Stimulated activated CD4-positive, alpha-beta T cell treated with anti-CD3 and anti-CD28 coated beads, Interleukin-12 subunit alpha, Interleukin-12 subunit beta, amount 100 ng/mL, for 4 hours (primary cell): ENCODE measurements at places on chromosomes 6 and 20.

GRCh38 chr20:25032478-25033264, 25.3 kb downstream of the ACSS1 start:
- DNase-seq = no peak

GRCh38 chr6:36800223-36801076, 38.8 kb downstream of the CPNE5 start:
- no peak for DNase-seq

DNA sequence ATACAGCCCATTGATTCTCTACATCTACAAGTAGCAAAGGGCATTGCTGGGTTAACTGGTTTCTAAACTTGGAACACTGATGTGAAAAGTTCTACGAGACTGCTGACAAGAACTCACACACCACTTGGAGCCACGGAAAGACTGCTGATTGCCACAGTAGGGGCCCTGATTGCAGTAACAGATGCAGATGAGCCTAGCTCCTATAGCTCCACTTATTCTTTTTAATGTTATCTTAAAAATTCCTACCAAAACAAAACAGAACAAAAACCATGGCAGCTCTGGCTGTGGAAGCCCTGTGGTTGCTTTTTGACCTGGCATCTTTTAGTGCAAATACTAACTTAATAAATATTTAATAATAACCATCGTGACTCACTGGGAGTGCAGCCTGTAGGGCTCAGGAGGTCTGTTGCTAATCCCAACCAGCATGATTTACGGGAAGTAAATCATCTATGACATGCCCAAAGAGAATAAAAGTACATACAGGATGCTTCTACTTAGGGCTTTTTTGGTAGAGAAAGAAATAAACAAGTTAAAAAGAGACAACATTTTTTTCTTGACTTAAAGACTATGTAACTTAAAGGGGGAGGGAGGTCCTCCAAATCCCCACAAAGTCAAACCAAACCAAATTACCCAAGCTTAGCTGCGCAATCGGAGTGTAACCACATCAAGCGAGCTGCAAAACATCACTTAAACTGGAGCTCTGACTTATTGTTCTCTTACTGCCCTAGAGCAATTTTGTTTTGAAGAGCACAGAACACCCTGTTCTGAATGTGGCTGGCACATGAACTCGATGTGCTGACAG, 87.2 kb downstream of the FKBP5 start:
- DNase-seq = no peak

GRCh38 chr20:6333110-6333509, 210.3 kb upstream of the FERMT1 start:
- no peak for DNase-seq

DNA sequence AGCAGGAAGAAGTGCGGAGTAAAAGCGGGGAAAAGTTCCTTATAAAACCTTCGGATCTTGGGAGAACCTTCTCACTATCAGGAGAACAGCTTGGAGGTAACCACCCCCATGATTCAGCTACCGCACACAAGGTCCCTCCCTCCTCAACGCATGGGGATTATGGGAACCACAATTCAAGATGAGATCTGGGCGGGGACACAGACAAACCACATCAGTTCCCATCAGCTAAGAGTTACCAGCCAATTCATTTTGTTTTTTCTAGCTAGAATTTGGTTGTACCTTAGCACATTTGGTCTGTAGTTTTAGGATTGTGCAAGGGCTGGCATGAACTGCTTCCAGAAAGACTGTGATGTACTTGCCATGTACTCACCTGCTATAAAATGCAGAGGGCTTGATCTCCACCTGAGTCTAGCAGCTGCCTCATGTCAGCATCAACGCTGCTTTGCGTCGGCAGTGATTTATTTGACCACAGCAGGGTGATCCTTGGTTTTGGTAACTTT, 94.7 kb upstream of the SLC2A12 start:
- DNase-seq = no peak

- DNase-seq = no peak
Observed at GRCh38 chr6:16254535-16254934, 16.1 kb downstream of the GMPR start.

GRCh38 chr6:36227379-36228228, 31.1 kb downstream of the BRPF3 start:
- no peak for DNase-seq

- peak; percentile 11 for DNase-seq
Observed at GRCh38 chr6:41780551-41781365, at the start of gene PRICKLE4. TSS of gene PRICKLE4 (plus strand) at chr6:41780782. CDS start at chr6:41783474, 2,692 bp downstream.

- DNase-seq = no peak
Observed at GRCh38 chr6:37218511-37218910, 39.1 kb upstream of the TBC1D22B start.

- no peak for DNase-seq
Observed at GRCh38 chr6:119020597-119021561, 57.6 kb downstream of the FAM184A start.

- no peak for DNase-seq
Observed at GRCh38 chr6:81981812-81982211, 229.3 kb upstream of the TENT5A start.

GRCh38 chr20:23228912-23229311, 121.7 kb upstream of the NXT1 start:
- no peak for DNase-seq

GRCh38 chr20:14178528-14178927, 158.9 kb downstream of the FLRT3 start:
- no peak for DNase-seq

- no peak for DNase-seq
Observed at GRCh38 chr20:24771542-24772061, 177.5 kb upstream of the CST7 start.

DNA sequence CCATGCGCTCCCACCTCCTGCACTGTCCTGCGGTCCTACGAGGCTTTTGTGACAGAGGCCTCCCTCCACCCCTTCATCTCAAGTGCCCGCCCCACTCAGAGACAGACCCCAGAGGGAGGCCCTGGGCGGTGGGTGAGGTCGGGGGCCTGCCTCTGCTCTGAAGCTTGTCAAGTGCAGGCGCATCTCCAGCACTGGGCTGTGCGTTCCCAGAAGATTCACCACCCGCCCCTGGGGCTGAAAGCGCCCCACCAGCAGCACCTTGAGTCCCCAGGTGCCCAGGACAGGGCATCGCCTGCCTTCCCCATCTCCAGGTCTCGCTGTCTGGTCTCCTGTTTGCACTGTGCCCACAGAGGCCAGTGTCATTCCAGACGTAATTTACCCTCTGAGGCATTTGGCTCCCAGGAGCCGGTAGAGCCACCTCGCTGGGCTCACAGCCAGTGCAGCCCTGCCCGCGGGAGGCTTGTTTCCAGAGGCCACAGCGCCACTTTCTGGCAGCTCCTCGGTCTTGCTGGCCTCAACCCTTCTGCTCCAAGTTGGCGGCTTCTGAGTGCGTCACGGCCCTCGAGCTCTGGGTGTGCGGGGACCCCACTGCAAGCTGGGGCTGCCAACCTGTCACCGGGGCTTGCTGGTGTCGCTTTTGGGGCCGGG, 191.1 kb downstream of the TAF4 start:
- no peak for DNase-seq

GRCh38 chr20:48325656-48326433, 502.0 kb downstream of the PREX1 start:
- no peak for DNase-seq

GRCh38 chr6:5403609-5404008, 142.3 kb downstream of the FARS2 start:
- DNase-seq = no peak

GRCh38 chr6:37679539-37680476, 17.9 kb downstream of the MDGA1 start:
- DNase-seq = no peak

- DNase-seq = no peak
Observed at GRCh38 chr6:113829696-113830045, 27.5 kb upstream of the MARCKS start.

GRCh38 chr6:15989397-15989796, 139.5 kb upstream of the MYLIP start:
- DNase-seq = no peak

- no peak for DNase-seq
Observed at GRCh38 chr6:35181308-35181932, 32.3 kb upstream of the SCUBE3 start.

DNA sequence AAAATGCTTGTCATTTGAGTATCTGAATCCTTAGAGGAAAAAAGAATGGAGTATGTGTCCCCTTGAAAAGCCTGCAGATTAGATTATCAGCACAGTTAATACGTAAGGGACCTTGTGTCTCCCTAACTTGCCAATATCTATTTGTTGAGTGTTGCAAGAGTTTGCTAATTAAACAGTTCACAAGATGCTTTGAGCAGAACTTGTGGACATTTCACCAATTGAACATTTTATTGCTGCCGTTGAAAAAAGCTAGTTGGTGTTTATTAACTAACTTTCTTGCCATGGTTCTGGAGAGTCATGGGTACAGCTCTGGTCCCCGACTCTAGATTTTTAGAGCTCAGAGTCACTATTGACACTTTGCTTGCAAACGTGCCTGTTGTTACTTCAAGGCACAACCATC, 30.6 kb upstream of the PRDM1 start:
- DNase-seq = no peak

DNA sequence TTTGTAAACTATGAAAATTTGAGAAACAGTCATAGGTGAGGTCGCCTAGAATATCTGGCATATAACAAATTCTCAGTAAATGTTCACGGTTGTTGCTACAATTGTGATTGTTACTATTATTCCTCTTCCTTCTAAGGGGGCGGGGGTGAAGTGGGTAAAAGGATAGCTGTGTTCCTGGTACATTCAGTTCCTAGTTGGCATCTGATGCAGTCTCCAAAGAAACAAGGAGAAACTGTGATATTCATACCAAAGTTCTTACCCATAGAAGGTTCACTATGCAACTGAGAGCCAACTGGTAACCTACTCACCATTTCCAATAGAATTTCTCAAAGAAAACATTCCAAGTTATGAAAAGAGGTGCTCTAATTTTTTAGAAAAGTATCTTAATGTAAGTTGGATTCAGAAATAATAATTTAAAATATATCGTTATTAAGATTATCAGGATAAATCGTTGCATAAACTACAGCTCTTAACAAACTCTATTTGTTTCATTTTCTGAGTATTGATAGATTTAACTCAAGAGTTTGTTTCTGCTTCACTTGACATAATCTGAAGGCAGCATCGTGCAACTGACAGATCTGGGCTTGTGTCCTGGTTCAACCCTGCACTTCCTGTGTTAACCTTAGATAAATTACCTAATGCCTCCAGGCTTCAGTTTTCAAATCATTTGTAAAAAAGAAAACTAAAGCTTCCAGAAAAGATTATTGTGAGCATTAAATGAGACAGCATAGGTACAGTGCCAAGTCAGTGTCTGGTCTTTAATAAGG, 13.3 kb upstream of the MAP7 start:
- no peak for DNase-seq

DNA sequence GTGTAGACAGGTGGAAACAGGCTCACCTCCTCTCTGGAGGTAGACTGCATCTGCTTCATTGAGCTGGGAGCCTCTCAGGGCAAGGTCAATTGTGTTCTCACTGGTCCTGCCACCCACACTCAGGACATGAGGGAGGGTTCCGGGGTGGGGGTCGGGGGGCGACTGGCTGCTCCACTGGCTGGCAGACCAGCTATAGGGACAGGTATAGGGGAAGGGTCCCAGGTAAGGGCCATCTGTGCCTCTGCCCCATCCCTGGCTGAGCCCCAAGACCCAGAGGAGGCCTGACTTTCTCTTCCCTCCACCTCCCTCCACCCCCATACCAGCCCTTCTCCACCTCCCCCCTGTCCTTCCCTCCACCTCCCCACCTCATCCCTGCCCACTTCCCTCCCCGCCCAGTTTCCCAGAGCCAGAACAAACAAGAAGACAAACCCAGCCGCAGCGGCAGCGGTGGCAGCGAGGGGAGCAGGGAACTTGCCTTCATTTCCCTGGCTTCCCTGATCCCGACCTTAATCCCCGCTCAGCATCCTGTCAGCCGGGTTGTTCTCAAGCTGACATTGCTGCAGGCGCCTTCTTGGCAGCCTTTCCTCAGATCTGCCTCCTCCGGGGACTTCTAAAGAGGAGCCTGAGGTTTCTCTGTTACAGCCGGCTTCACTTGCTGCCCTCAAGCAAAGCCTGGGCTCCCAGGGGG, 18.3 kb upstream of the FOXP4 start:
- no peak for DNase-seq

DNA sequence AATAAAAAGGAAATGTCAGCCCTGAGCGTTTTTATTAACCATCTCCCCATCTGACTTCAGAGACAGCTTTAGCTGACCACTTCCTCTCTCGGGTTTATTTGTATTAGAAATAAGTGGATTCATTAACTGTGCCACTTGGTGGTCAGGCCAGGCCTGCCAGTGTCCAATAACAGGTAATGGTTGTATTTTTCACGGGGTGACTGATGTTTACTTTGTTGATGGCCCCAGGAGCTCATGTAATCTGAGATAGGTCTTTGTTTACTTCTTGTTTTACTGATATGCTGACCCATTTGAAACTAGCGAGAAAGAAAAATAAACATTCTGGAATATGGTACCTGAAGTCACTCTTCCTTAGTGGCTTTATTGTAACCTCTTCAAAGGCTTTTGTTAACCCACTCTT, 504.3 kb upstream of the SLC35B3 start:
- DNase-seq = no peak

GRCh38 chr6:64289931-64290330, 654.3 kb downstream of the PHF3 start:
- DNase-seq = no peak

DNA sequence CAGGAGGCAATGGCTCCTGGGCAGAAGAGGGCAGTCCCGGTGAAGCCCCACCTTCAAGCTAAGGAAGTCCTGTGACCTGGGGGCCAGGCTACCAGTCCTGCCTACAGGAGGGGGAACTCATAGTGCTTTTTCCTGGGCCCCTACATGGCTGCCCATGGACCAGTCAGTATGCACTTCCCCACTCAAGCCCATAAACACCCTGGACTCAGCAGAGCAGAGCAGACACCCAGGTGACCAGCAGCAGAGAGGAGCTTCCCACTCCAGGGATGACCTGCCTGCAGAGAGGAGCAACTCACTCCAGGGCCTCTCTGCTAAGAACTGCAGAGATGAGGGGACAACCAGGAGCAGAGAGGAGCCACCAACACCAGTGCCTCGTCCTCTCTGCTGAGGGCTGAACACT, 14.3 kb upstream of the ABCC10 start:
- no peak for DNase-seq

DNA sequence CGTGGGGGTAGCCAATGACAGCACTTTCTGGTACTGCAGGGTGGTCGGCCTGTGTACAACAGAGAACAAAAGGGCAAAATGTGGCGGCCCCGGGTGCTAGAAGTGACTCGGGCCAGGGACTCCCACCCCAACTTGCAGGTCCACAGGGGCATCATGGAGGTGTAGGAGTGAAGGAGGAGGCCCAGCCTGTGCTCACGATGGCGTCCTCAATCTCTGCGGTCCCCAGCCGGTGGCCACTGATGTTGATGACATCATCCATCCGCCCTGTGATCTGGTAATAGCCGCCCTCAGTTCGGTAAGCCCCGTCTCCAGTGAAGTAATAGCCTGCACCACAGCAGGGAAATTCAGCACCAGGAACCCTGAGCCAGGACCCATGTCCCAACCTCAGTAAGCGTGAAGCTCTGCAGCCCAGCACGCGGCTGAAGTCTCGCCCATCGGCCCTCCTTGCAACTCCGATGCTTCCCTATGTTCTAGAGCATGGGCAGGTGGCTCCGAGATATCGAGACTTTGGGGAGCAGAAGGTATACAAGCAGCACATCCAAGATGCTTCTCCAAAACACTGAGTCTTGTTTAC, 20.2 kb upstream of the APMAP start:
- no peak for DNase-seq

GRCh38 chr6:142031035-142031434, 101.7 kb upstream of the GJE1 start:
- DNase-seq = no peak

- DNase-seq = no peak
Observed at GRCh38 chr6:157490611-157491269, 109.8 kb downstream of the ZDHHC14 start.

GRCh38 chr6:82553863-82554531, 190.4 kb downstream of the TPBG start:
- DNase-seq = no peak
